ENCODE measurements at places on chromosomes 16 and 17. TPM values are rescaled to one million over a fixed set of nuclear protein-coding genes. Genes with fewer than 3 reads are reported as not detected.

Gene ARL5C
- 1.3 TPM for total RNA-seq

Gene KRTAP3-1
- not detected for total RNA-seq

Gene TMEM235
- 1.8 TPM for total RNA-seq

Gene PLEKHG4
- 23.3 TPM for total RNA-seq

Gene CSF3
- not detected for total RNA-seq

Gene OR1A1
- not detected for total RNA-seq
